Osteoblast (primary cell): ENCODE measurements at places on chromosomes 3 and 15.

GRCh38 chr3:40602778-40603385, 78.1 kb downstream of the ZNF621 start:
- no peak for DNase-seq

GRCh38 chr3:181725830-181726229, 14.1 kb downstream of the SOX2 start:
- no peak for DNase-seq

DNA sequence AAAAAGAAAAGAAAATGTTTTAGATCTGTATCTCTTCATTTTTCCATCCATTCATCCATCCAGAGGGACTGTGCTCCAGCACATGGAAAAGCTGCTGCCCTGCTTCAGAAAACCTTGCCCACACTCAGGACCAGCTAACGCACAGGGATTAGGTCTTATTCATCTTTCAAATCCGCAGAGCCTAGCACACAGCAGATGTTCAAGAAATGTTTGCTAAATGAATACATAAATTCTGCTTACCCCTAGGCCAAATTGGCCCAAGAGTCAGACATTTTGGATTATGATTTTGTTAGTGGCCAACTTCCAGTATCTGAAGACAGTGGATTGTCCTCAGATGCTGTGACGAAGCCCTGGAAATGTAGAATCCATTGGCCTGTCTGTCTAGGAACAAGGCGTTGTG, 71.4 kb downstream of the GHSR start:
- DNase-seq: no peak

DNA sequence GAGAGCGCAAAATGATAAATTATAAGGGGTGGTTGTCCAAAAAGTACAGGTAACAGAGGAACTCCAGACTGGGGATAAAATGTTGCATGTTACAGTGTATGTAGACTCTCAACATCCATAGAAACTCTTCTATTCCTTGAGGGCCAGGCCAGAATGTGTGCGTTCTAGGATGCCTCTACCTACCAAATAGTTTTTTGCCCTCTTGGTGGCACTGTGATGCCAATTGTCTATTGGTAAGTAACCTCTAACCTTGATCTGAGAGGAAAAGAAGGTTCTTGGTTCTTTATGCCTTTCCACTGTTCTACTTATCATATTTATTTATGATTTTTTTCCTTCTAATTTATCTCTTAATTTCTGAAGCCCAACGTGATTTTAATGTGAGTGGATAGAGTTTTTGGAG, 424.6 kb downstream of the GRM7 start:
- DNase-seq: no peak

DNA sequence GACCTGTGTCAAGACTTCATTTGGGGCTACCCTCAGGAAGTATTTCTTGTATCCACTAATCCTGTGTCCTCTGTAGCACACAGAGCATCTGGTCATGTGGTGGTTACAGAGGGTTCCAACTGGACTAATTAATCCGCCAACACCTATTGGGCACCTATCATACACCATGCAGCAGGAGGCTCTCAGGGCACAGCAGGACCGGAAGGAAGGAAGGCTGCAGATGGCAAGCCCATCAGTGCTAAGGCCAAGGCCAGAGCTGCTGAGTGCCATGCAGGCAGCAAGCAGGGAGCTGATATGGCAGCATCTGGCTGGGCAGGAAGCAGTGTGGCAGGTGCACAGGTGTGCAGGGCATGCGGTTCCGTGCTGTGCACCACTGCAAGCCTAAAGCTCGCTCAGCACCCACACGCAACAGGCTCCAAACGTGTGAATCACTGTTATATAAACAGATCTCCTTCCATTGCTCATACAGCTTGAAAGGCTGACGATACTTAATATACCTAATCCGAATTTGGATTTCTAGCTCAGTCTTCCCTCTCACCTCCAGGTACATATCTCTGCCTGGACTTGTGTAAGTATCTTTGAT, 64.4 kb upstream of the SNRPA1 start:
- DNase-seq: peak; percentile 83

DNA sequence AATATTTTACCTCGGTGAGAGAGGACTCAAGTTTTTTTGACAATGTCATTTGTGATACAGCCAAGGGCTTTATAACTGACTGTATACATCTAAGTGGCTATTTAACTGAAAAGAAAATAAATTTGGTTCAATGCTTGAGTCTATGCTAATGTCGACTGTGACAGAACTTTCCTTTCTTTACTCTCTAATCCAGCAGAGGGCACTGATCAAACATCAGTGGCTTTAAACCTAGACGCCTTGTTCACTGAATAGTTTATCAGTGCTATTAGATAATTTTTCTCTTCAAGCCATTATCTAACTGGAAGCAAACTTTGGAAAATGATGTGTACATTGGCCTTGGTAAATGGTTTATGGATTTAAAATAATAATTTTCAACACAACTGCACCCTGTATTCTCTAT, 285.1 kb downstream of the CHL1 start:
- no peak for DNase-seq

GRCh38 chr15:29424118-29424517, 154.5 kb upstream of the NSMCE3 start:
- no peak for DNase-seq

DNA sequence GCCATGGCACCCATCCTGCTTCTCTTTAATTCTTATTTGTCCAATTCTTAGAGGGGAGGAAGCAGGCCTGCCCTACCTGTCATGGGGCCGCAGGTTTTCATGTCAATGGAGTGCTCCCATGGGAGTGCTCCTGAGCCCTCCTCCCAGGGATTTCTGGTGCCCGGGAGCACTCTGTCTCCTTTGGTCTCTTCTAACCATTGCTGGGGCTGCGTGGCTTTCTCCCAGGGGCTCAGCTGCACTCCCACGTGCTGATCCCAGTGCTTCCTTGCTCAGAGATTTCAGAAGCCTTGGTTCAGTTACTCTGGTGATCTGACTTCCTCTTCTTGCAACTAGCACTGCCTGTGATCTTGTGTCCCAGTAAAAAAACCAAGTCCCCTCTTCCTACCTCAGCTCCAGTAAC, 68.0 kb upstream of the ARL8B start:
- DNase-seq: no peak

DNA sequence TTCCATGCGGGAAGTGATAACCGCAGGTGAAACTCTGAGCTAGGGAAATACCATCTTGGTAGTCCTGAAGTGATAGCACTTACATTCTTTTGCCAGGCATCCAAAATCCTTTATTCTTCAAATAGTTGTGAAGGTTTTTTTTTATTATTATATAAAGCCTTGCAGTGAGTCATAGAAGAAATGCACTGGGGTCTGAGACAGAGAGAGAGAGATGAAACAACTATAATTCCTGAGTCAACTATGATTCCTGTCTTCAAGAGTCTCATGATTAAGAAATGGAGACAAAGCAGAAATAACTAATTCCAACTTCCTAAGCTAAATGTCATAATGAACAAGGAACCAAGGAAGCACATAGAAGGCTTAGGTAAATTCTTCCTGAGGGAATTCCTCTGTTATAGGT, 495.6 kb downstream of the LPP start:
- peak; percentile 36 for DNase-seq

DNA sequence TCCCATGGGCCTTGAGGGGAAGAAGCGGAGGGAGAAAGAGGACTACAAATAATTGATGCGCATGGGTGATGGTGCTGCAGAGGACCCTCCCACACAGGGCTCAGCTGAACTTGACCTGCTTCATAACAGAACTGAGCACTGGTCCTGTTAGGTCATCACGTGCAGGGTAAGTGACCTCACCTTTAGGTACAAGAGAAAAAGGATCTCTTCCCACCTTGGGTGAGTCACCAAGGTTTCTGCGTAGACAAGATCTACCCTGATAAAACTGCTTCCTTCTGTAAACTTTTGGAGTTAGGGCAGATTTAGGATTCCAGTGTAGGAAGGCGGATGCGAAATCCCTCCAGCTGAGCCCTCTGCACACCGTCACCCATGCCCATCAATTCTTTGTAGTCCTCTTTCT, 67.1 kb downstream of the FEM1B start:
- no peak for DNase-seq

- DNase-seq: no peak
Measured at GRCh38 chr15:92120094-92120795, 266.7 kb downstream of the SLCO3A1 start.

DNA sequence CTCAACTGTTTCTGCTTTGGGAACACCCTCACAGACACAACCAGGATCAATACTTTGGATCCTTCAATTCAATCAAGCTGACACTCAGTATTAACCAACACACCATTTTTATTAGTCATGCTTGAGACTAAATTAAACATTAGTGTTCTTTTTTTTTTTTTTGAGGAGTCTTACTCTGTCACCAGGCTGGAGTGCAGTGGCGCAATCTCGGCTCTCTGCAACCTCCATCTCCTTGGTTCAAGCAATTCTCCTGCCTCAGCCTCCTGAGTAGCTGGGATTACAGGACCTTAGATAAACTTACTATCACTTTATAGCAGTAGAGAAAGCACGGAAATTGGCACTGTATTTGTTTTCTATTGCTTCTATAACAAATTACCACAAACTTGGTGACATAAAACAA, 2.0 kb upstream of the RAB11A start:
- DNase-seq: no peak

- DNase-seq: no peak
Measured at GRCh38 chr3:70620956-70621355, 308.5 kb upstream of the MDFIC2 start.

DNA sequence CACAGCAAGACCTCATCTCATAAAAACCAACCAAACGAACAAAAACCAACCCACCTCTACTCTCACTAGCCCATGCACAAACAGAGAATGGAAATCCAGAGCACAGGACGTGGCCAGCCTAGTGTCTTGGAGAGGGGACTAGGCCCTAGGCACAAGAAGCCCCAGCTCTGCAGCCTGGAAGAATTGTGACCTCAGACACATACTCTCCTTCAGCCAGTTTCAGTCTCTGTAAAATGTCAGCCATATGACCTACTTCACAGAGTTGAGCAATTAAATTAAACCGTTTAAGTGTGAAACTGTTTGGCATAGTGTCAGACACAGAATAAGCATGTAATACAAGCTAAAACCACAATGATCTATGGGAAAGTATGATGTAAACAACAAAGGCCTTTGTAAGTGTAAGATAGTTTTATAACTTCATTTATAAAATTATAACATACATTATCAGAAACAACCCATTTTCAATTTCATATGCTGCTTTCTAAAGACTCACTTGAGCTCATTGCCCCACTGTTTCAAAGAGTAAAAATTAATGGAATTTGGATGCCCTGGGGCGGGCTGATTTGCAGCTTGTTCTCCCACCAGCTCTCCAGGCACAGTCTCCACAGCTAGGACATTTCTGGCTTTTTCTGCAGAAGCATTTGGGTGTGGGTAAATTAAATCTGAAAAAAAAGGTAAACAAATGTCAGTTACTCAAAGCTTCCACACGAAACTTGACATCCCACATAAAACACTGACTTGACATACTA, 32.9 kb downstream of the TBC1D2B start:
- DNase-seq: no peak

DNA sequence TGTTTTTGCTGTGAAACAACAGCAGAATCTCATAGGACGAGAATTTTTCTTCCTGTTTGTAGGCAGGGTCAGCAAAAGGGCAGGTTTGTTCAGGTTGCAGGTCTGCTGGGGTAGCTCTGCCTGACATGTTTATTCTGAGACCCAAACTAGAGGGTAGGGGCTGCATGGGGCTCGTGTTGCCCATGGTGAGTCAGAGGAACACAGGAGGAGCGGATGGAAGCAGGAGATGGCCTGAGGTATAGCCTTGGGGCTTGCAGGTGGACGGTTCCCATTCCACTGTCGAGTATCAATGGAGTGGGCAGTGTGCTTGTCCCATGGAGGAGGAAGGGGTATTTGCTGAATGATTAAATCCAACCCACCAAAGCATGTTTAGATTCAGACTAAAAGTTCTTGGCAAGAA, 138.9 kb downstream of the APBA2 start:
- DNase-seq: no peak

DNA sequence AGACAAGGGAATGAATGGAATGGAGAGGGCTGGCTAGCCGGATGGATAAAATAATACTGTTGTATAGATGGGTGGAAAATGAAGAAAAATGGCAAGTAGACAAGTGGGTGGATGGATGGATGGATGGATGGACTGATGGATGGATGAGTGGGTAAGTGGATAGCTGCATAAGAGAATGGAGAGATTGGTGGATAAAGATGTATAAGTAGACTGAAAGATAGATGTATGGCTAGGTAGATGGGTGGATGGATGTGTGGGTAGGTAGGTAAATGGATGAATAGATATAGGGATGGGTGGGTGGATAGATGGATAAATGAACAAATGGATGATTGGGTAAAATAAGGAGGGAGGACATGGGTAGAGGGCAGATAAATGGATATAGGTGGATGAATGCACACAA, 13.9 kb downstream of the CPNE9 start:
- no peak for DNase-seq

DNA sequence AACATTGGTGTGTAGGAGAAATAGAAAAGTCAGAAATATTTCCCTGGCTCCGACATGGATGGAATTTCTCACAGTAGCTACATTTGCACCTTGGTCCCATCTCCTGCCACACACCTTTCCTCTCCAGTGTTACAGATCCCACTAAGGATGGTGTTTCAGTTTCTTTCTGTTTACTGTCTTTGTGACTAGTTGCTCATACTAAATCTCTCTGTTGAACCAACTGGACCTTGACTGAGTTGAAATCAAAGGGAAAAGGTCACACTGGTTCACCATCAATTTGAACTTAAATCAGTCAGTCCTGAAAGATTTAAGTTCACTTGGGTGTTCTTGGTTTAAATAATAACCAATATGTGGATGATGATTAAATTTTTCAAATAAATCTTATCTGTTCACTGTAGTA, 754.2 kb downstream of the OTOL1 start:
- DNase-seq: no peak

DNA sequence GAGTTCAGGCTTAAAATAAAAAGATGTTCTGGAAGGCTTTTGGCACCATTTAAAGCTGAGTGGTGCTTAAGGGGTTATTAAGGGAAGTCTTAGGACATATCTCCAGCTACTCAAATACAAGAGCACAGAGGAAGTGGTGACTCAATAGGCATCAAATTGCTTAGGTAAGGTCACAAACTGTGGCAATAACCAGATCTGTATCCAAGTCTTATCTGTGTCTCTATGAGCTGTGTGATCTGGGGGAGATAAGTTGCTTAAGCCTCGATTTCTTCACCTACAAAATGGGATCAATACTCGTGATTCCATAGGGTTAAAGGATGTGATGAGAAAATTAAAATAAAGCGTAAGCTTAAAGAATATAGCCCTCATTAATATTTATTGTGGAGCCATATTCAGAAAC, 7.6 kb downstream of the HDC start:
- DNase-seq: peak; percentile 51

GRCh38 chr3:117868766-117869165, 1159.2 kb downstream of the TUSC7 start:
- DNase-seq: no peak
